Spinal cord (tissue), 10 donors: ENCODE measurements at places on chromosomes 6 and 20. TPM values are rescaled to one million over a fixed set of nuclear protein-coding genes. Genes with fewer than 3 reads are reported as not detected.

NRSN1 gene
- total RNA-seq: 3.2 TPM

GRCh38 chr20:13267231-13267630, 46.2 kb downstream of the ISM1 start:
- DNase-seq: no peak
- no peak overlapping the region for H3K4me3 ChIP-seq
- H3K27ac ChIP-seq: no peak overlapping the region
- H3K36me3 ChIP-seq: no peaks in the 10 kb centered on the region
- peaks cover 9% of the 10 kb centered on the region for H3K4me1 ChIP-seq

FHL5 gene
- total RNA-seq: 6.5 TPM

DNA sequence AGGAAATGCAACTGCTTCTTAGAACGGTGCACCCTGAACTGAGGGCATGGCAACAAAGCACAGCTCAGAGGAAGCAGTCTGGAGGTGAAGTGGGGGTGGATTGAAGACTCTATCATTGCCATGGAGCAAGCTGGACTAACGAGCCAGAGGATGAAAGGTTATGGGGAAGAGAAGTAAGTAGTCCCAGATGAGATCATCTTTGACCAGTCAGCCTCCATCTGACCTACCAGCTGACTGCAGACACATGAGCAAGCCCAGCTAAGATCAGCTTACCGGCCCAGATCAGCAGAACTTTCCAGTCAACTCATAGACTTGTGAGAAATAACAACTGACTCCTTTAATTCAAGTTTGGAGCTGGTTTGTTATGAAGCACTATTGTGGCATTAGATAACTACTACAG, 9.1 kb upstream of the JAG1 start:
- no peak for DNase-seq
- H3K4me1 ChIP-seq: no peaks in the 10 kb centered on the region
- H3K27me3 ChIP-seq: no peaks in the 10 kb centered on the region
- no peak overlapping the region for H3K4me3 ChIP-seq
- no peak overlapping the region for H3K27ac ChIP-seq

COX4I2 gene
- total RNA-seq: 0.30 TPM

GRCh38 chr6:8277769-8278168, 157.6 kb downstream of the SLC35B3 start:
- peaks cover 4% of the 10 kb centered on the region for H3K4me1 ChIP-seq
- no peaks in the 10 kb centered on the region for H3K27me3 ChIP-seq
- DNase-seq: no peak
- H3K36me3 ChIP-seq: no peaks in the 10 kb centered on the region
- H3K27ac ChIP-seq: no peak overlapping the region
- H3K4me3 ChIP-seq: no peak overlapping the region

GRCh38 chr6:79737172-79737571, 106.0 kb downstream of the SH3BGRL2 start:
- no peaks in the 10 kb centered on the region for H3K4me1 ChIP-seq
- H3K36me3 ChIP-seq: no peaks in the 10 kb centered on the region
- peak overlapping the region; percentile 25 for H3K27ac ChIP-seq
- DNase-seq: peak; percentile 38
- peak overlapping the region; percentile 26 for H3K4me3 ChIP-seq
- H3K27me3 ChIP-seq: no peaks in the 10 kb centered on the region

HLA-DQB1 gene
- 6.9 TPM for total RNA-seq

BHLHE23 gene
- not detected for total RNA-seq

CYB5R4 gene
- total RNA-seq: 11.1 TPM

PSMB1 gene
- total RNA-seq: 162 TPM

LGSN gene
- total RNA-seq: 0.40 TPM

TBXT gene
- not detected for total RNA-seq

C20orf96 gene
- 6.8 TPM for total RNA-seq

SCGN gene
- total RNA-seq: 2.9 TPM

GJA10 gene
- total RNA-seq: not detected

GRCh38 chr20:2006452-2007361, 12.8 kb upstream of the PDYN start:
- H3K4me3 ChIP-seq: no peak overlapping the region
- H3K36me3 ChIP-seq: no peaks in the 10 kb centered on the region
- no peak overlapping the region for H3K27ac ChIP-seq

DNA sequence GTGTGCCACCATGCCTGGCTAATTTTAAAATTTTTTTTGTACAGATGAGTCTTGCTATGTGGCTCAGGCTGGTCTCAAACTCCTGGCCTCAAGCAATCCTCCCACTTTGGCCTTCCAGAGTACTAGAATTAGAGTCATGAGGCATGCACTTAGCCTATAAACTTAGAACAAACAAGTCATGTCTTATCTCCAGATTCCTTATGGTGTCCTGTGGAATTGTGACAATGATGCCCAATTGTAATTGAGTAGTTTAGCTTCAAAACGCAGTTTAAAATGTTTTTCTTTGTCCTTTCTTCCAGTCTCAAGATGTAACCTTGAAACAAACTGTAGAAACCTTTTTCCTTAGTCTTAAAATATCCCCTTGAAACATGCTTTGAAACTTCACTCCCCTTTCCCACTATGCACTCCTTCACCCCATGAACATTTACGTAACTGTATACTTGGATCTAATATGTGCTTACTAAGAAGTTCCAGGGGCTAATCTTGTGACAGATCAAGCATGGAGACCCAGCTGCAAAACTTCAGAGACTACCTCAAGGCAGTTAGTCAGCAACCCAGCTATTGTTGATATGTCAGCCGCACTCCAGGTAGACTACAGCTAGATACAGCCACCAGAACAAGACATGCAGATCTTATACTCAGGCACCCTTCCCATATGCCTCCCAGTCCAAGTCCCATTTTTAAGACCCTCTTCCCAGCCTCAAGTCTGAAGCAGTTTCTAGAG, 46.2 kb downstream of the MAN1A1 start:
- no peak for DNase-seq
- no peak overlapping the region for H3K4me3 ChIP-seq
- H3K27me3 ChIP-seq: no peaks in the 10 kb centered on the region
- H3K4me1 ChIP-seq: no peaks in the 10 kb centered on the region
- H3K36me3 ChIP-seq: no peaks in the 10 kb centered on the region

- H3K36me3 ChIP-seq: no peaks in the 10 kb centered on the region
- no peaks in the 10 kb centered on the region for H3K27me3 ChIP-seq
- peaks cover 3% of the 10 kb centered on the region for H3K4me1 ChIP-seq
- H3K27ac ChIP-seq: no peak overlapping the region
- no peak for DNase-seq
Measured at GRCh38 chr6:169339731-169340309, 86.2 kb upstream of the THBS2 start.

DNA sequence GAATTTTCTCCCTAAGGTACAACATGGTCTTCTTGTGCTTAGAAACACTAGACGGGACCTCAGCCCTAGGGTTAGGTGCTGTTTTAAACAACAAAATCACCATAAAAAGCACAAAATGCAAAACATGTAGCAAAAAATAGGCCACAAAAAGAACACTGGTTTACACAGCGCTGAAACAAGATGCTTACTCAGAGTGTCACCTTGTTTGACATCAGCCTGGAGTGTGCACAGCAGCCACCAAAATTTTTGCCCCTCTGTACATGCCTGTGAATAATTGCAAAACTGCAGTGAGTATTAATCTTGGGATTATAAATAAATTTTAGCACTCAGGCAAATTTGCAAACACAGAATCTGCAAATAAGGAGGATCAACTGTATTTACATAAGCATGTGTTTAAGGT, 110.1 kb downstream of the PLG start:
- H3K27ac ChIP-seq: no peak overlapping the region
- no peak overlapping the region for H3K4me3 ChIP-seq
- H3K36me3 ChIP-seq: no peaks in the 10 kb centered on the region
- H3K4me1 ChIP-seq: no peaks in the 10 kb centered on the region
- H3K27me3 ChIP-seq: no peaks in the 10 kb centered on the region

FGD2 gene
- total RNA-seq: 5.5 TPM

SIM1 gene
- total RNA-seq: 1.2 TPM

- DNase-seq: no peak
- H3K27me3 ChIP-seq: no peaks in the 10 kb centered on the region
- H3K27ac ChIP-seq: peak overlapping the region; percentile 71
- H3K4me3 ChIP-seq: no peak overlapping the region
Measured at GRCh38 chr6:168157272-168158212, 78.5 kb upstream of the FRMD1 start.

HLA-DPA1 gene
- total RNA-seq: 23.1 TPM

DNA sequence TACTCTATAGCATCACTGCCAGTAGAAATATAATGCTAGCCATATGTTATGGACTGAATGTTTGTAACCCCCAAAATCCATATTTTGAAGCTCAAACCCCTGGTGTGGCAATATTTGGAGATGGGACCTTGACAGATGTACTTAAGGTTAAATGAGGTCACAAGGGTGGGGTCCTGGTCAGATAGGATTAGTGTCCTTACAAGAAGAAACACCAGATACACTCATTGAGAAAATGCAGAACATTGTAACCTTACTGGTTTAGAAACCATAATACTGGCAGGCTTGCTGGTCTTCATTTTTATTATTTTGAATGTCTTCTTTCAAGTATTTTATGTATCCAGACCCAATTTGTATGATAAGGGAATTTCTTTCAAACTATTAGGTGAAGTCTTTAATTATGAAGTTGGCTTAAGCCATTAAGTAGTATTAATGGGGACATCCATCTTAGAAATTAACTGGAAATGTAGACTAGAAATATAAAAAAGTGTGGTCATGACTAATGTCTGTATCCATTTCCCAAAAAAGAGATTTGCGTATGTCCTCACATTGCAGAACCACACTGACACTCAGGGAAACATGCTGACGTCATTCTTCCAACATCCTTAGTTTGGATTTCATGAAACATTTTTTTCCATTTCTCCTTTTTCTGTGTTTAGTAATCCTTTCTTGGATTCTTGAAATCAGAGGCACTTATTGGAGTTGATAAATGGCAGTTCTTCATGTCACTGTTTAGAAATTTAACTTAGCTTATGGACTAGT, 32.4 kb downstream of the SLC16A10 start:
- no peak overlapping the region for H3K27ac ChIP-seq
- no peak for DNase-seq
- H3K4me1 ChIP-seq: no peaks in the 10 kb centered on the region
- no peak overlapping the region for H3K4me3 ChIP-seq
- H3K27me3 ChIP-seq: no peaks in the 10 kb centered on the region

DNA sequence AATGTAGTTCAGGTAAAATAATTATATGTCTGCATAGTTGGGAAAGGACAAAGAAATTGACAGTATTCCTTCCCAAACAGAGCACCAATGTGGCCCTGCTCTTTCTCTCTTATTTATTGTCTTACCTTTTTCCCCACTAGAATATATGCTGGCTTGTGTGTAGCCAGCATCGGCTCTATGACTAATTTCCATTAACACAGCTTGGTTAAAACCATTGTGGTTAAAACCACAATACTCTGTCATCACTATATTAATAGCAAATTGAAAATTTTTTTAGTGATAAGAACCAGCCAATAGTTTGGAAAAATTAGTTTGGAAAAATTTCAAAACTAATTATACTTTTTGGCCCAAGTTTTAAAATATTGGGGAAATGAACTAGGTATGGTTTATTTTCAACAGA, 535.1 kb downstream of the UTRN start:
- no peak for DNase-seq
- no peak overlapping the region for H3K27ac ChIP-seq
- no peaks in the 10 kb centered on the region for H3K4me1 ChIP-seq
- no peaks in the 10 kb centered on the region for H3K27me3 ChIP-seq
- H3K36me3 ChIP-seq: peaks cover 2% of the 10 kb centered on the region

LRRC73 gene
- 1.8 TPM for total RNA-seq

DNA sequence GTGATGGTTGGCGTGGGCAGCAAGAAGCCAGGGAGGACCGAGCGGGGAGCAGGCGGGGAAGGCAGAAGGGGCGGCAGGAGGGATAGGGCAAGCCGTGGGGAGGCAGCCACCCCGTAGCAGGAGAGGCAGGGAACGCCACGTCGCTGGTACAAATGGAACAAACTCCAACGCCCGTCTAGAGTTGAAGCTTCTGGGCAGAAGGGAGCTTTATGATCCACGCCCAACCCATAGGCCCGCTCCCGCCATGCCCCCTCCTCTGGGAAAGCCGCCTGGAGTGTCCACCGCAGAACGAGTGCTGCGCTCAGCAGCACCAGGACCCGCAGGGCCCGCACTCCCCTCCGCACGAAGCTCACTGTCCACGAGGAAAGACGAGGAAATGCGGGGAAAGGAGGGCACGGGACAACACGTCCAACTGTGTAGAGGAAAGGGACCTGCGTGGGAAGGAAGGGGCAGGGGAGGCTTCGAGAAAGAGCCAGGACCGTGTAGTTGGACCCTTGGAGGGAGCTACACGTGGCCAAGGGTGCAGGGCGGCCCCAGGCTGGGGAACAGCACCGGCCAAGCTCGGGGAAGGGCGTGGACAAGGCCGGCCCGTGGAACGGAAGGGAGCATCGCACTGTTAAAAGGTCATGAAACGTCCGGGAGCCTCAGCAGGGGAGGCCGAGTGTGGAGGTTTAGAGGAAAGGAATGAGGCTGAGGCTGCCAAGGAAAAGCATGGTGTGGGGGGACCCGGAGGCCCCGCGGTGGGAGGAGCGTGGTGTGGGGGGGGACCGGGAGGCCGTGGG, 204.0 kb downstream of the DLL1 start:
- H3K27ac ChIP-seq: no peak overlapping the region
- H3K4me3 ChIP-seq: no peak overlapping the region
- H3K36me3 ChIP-seq: no peaks in the 10 kb centered on the region
- no peak for DNase-seq
- H3K4me1 ChIP-seq: peaks cover 10% of the 10 kb centered on the region

MRAP2 gene
- 17.3 TPM for total RNA-seq

- no peak overlapping the region for H3K27ac ChIP-seq
- DNase-seq: no peak
- no peak overlapping the region for H3K4me3 ChIP-seq
- no peaks in the 10 kb centered on the region for H3K4me1 ChIP-seq
Measured at GRCh38 chr20:51043811-51044210, 20.9 kb upstream of the KCNG1 start.

GRCh38 chr6:2826131-2826530, 15.5 kb downstream of the SERPINB1 start:
- no peaks in the 10 kb centered on the region for H3K4me1 ChIP-seq
- H3K27ac ChIP-seq: no peak overlapping the region
- H3K36me3 ChIP-seq: no peaks in the 10 kb centered on the region

EMILIN3 gene
- 8.6 TPM for total RNA-seq

DNA sequence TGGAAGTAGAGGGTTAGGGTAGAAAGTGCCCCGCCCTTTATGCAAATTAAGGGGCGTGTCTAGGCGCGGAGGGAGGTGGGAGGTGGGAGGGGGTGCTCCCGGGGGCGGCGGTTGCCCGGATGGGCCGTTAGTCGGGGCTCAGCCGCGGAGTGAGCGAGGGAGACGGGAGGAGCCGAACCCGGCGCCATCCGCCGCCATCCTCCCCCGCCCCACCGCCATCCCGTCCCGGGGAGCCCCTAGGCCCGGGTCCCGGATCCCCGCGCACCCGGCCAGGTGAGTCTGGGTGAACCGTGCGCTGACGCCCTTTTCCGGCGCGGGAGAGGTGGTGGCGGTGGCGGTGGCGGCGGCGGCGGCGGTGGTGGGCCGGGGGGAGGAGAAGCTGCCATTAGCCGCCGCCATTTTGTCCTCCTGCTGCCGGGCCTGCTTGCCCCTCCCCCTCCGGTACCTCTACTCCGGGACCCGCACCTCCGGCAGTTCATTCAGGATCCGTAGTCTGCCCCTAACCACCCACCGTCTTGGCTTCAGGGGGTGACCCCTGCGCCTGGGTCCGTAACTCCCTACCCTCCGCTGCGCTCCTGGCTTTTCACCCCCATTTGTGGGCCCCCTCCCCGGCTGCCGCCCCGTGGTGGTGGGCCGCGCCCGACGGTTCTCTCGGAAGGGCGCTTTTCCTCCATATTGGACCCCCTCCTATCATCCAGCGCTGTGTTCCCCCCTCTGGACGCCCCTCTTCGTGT, at the start of gene PRRC2A:
Gene PRRC2A, plus strand, starts transcription at position 130 of the 734 bp plus-strand sequence. CDS start 2,075 bp downstream, outside the sequence.
- peaks cover 33% of the 10 kb centered on the region for H3K36me3 ChIP-seq
- peak within 1 kb of the TSS; percentile 99 for H3K4me3 ChIP-seq
- DNase-seq: no peak

GRCh38 chr6:107284805-107285204, 169.5 kb upstream of the BEND3 start:
- peak; percentile 74 for DNase-seq
- H3K27ac ChIP-seq: no peak overlapping the region
- no peaks in the 10 kb centered on the region for H3K4me1 ChIP-seq
- H3K36me3 ChIP-seq: no peaks in the 10 kb centered on the region
- no peak overlapping the region for H3K4me3 ChIP-seq
- H3K27me3 ChIP-seq: no peaks in the 10 kb centered on the region
